ENCODE measurements at places on chromosomes 2 and 18.

DNA sequence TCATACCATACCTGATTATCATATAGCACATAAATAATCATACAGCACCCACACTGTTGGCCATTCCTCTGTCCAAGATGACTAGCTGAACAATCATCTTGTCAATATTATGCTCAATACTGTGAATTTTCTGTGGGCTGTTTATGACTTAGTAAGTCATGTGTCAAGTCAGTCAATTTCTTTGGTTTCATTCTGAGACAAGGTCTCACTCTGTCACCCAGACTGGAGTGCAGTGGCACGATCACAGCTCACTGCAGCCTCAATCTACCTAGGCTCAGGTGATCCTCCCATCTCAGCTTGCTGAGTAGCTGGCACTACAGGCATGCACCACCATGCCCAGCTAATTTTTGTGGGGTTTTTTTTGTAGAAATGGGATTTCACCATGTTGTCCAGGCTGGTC is 5.7 kb downstream of the MCM6 start:
- no peak for DNase-seq

- DNase-seq = peak; percentile 87
Observed at GRCh38 chr18:33231474-33232317, 208.8 kb downstream of the CCDC178 start.

- no peak for DNase-seq
Observed at GRCh38 chr18:78086931-78087330, 837.3 kb downstream of the GALR1 start.

- peak; percentile 46 for DNase-seq
Observed at GRCh38 chr18:26312199-26312598, 86.0 kb downstream of the TAF4B start.

- no peak for DNase-seq
Observed at GRCh38 chr2:104599787-104600510, 254.0 kb upstream of the POU3F3 start.

- no peak for DNase-seq
Observed at GRCh38 chr2:149456285-149456684, 125.9 kb downstream of the LYPD6 start.

- DNase-seq = no peak
Observed at GRCh38 chr18:6495536-6495935, 80.8 kb upstream of the L3MBTL4 start.

- no peak for DNase-seq
Observed at GRCh38 chr18:58187674-58188073, 143.6 kb downstream of the NEDD4L start.

DNA sequence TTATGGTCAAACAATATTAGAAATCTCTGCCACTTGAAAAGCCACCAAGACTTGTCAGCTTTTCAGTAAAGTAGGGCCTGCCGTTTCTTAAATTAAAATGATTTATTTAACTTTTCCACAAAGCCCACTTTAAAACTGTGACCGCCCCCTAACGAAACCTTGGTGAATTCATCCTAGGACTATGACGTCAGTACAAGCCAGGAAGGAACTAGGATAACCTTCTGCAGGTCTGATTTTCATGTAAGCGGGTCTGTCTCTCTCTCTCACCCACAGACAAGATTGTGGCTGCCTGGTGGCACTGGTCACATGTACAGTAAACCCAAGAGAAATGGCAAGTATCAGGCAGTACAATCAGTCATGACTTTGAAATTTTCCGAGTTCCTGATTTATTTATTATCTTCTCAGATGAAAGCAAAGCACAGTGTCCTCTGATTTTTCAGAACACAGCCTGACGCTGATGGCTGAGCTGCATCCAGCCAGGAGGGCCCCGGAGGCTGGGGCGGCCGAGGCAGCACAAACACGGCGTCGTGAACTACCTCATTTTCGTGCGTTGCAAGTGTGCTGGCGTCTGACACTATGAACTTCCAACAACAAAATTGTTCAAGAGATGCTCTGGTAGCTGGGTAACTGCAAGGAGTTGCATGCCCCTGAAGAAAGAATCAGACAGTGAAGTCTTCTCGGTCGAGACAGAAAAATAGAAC is 18.9 kb downstream of the SALL3 start:
- no peak for DNase-seq

DNA sequence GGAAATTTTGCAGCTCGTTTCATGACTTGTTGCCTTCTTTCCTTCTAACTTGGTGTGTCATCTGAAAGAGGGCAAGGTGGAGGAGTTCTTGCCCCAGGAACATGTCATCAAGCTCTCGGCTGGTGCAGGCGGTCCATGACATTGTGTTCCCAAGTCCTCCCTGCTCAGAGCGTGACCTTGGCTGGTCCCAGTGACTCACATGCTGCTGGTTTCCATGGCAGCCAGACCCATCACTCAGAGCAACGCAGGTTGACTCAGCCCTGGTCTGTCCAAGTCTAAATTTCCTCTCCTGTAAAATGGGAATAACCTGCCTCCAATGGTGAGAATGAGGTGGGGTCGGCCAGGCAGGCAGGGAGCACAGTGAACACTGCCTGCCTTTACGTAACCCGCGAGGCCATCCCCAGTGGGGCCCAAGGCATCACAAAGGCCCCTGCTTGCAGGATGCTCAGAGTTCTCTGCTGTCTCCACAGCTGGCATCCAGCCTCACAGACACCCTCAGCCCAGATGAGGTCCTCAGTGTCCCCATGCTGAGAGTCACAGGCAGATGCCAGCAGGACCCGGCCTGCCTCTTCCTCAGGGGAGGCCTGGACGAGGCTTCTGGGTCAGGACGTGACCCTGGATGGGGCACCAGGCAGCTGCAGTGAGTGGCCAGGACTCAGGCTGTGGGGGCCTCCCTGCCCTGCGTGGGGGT is 143.7 kb downstream of the TPO start:
- DNase-seq = no peak

DNA sequence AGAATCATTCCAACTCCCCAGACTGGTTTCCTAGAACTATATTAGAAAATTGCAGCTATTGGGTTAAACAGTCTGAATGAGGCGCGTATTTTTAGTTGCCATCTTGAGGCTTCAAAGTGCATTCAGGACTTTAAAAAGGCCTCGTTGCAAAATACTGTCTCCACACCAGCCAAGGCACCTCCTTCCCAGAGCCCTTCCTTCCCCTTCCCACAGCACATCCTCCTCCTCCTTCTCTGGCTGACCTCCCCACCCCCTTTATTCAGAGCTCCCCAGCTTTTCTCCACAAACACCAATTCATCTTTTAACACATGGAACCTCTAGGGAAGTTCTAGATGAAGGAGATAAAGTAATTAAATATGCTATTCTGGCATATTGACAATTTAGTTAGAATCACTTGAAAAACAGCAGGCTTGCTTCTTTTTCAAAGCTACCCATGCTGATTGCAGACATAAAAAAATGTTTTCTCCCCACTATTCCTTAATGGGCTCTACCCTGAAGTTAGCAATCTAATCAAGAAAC is 90.3 kb downstream of the RTP5 start:
- no peak for DNase-seq

- no peak for DNase-seq
Observed at GRCh38 chr2:39550701-39551285, 113.7 kb upstream of the MAP4K3 start.

GRCh38 chr18:58345875-58346274 is 283.0 kb downstream of the ALPK2 start:
- no peak for DNase-seq

DNA sequence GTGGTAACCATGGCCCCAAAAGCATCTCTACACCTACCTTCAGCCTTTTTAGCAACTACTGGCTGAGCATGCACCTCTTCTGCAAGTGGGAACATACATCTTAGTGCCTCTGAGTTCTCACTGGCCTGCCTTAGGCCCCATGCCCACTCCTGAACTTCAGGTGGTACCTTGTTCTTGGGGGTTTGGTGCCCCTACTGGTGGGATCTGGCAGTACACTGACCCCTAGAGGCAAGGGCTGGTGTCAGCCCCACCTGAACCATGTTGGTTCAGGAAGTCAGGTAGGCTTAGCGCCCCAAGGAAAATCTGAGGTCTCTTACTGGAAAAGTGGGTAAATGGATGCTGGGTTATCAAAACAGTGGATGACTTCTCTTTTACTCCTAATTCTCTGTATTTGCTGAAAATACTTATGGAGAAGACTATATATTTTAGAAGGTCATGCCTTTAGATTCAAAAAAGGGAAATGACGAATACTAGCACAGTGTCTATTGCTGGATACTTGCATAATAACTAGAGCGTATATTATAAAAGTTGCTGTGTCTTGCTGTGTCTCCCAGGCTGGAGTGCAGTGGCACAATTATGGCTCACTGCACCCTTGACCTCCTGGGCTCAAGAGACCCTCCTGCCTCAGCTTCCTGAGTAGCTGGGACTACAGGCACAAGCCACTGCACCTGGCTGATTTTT is 84.6 kb downstream of the RAB31 start:
- no peak for DNase-seq

GRCh38 chr2:128306081-128306930 is 12.4 kb downstream of the HS6ST1 start:
- DNase-seq = peak; percentile 88

DNA sequence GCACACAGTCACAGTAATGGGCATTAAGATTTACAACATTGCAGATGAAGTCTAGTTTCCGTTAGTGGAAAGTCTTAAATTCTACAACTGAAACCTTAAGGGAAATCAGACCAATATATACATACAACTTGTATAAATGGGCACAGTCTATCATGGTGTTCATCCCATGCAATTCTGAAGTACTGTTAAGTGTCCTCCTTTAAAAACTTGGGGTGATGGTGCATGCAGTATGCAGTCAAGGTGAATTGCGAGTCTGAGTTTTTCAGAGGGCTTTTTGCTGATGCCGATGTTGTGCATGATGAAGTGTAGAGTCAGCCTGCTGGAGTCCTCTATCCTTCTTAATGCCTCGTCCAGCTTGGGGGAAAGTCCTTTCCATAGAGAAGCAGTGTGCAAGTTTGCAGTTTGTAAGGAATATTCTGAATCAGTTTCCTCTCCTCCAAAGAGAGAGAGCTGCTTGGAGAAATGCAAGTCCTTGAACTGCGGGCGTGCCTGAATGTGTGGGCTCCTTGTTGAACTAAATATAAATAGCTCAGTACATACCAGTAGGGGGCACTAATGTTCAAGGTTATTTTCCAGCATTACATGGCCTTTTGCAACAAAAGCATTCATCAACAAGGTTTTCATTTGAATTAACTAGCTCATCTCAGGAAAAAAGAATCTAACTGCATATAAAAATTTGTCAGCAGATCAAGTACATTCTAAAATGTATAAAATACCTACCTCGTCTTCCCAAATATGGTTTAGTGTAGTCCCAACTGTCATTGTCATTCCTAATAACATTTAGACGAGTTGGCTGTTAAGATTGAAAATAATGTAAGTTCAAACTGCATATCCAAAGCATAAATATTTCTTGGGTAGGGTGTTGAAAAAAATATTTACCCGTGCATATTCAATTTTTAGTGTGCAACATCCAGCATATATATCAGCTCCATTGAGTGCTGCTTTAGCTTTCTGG is 21.3 kb downstream of the HNRNPLL start:
- peak; percentile 73 for DNase-seq

DNA sequence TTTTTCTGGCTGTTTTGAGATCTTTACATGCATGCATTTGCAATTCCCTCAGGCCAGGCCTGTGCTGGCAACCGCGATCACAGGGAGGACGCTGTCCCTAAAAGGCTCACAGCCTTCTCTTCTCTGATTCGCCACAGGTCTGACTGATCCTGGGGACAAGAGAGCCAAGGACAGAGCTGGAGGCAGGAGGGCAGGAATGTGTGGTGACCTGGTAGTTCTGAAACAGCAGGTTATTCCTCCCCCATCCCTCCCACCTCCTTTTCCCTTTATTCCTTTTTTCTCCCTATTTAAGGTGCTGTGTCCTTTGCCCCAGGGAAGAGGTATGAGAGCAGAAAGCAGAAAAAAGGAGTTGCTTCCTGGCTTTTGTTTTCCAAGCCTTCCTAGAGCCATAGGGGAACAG is 21.9 kb downstream of the TMEM177 start:
- no peak for DNase-seq

DNA sequence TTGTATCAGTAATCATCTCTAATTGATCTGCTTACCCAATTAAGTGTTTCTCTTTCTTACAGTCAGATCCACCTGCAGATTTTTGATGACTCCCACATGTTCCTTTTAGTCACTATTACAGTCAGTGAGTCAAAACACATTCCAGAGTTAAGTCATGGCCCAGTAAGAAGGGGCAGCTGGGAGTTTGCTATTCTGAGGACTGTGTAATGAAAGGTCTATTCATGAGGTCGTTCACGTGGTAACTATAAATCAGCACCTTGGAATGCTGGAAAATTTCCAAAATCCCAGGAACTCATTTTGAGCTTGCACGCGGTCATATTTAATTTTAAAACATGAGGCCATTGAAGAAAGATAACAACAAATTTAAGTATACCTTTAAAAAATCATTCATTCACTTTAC is 252.5 kb downstream of the XIRP2 start:
- peak; percentile 3 for DNase-seq

- no peak for DNase-seq
Observed at GRCh38 chr2:126444512-126444911, 211.4 kb upstream of the GYPC start.

- DNase-seq = no peak
Observed at GRCh38 chr2:217790681-217791392, 212.0 kb downstream of the TNS1 start.

GRCh38 chr18:61992285-61992684 is 99.5 kb upstream of the RNF152 start:
- DNase-seq = no peak

DNA sequence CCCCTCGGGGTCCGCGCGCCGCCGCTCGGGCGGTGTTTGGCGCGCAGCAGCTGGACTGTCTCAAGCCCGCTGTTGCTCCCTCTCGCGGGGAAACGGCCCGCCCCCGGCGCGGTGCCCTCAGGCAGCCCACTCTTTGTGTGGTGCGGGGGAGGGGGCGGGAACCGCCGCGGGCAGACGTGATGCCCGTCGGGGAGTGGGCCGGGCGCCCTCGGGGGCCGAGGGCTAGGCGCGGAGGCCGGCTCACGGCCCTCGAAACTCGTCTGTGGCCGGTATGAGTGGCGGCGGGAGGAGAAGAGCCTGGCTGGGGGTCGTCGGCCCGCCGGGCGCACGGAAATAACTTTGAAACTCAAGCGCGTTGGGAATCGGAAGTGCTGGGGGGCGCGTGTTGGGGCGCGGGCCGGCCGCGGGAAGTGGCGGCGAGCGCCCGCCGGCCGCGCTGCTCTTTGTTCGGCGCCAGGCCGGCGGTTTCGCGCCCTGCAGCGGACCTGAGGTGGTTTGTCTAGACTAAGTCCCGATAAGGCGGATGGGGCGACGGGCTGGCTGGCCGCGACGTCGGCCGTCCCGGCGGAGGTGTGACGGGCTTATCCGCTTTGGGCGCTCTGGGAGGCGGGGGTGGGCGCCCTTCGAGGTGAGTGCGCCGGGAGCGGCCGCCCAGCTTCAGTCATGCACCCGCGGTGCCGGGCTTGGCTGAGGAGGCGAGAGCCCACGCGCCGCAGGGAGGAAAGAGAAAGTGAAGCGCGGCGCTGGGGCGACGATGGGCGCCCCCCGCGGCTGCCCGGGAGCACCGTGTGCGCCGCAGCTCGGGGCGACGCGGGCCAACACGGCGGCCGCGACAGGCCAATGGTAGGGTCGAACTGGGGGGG is 679 bp downstream of the PTMA start:
- DNase-seq = peak; percentile 17

GRCh38 chr2:104880076-104880475 is 26.2 kb downstream of the POU3F3 start:
- no peak for DNase-seq
